ENCODE measurements at places on chromosomes 7 and 10.

DNA sequence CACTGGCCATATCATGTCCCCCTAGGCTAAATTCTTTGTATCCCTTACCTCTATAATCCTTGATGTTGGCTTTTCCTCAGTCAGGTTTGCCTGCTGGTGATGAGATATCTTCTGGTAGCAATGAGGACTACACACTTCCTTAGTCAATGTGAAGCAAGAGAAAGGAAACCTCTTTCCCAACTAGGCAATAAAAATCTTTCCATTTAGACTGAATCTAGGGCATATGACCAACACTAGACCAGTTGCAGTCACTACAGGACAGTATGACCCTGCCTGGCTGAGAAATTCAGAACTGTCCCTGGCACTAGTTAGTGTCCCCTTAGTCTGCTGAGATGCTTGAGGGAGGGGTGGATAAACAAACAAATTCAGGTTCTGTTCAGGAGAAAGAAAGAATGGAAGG is 142.6 kb downstream of the RNLS start:
- no peak for DNase-seq

- no peak for DNase-seq
Measured at GRCh38 chr10:398954-399353, 263.7 kb downstream of the ZMYND11 start.

GRCh38 chr10:96588060-96588554 is 1.3 kb upstream of the TM9SF3 start:
- peak; percentile 55 for DNase-seq

- DNase-seq = no peak
Measured at GRCh38 chr7:5514440-5515035, 90.9 kb upstream of the TNRC18 start.

- DNase-seq = no peak
Measured at GRCh38 chr10:71063401-71063800, 149.0 kb upstream of the UNC5B start.

DNA sequence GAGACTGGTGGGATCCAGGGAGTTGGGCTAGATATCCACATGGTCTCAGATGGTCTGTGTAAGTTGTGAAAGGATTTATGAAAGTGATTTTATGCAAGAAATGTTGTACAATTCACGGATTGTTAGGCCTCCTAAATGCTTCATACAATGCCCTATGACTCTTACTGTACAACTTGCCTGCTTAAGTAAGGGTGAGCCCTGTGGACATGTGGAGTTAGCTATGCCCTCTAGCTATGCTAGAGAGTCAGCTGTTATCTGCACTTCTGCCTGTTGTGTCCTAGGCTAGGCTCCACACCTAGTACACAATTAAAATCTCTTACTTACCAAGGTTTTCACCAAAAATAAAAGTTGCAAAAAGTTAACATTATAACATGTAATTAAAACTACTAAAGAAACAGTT is 1.7 kb upstream of the CFAP43 start:
- no peak for DNase-seq

GRCh38 chr7:18356191-18356645 is 139.3 kb upstream of the HDAC9 start:
- DNase-seq = peak; percentile 15

DNA sequence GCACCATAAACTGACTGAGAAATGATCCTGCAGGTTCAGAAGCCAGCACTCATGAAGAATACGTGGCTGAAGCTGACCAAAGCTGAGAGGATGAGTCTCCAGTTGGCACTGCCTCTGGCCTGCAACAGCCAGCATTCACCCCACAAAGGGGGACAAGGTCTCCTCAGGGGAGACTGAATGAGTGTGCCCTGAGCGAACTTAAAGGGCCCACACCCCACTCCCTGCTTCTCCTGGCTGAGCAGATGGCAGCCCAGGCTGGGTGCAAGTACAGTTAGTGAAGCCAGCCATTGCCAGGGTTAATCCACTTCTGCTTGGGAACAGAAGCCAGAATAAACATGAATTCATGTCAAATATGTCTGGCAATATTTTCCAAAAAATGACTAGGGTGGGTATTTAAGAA is 98.1 kb downstream of the PPP1R17 start:
- no peak for DNase-seq

- DNase-seq = no peak
Measured at GRCh38 chr10:113590581-113590980, 37.7 kb downstream of the HABP2 start.

- no peak for DNase-seq
Measured at GRCh38 chr7:23539494-23539907, 7.7 kb upstream of the TRA2A start.

DNA sequence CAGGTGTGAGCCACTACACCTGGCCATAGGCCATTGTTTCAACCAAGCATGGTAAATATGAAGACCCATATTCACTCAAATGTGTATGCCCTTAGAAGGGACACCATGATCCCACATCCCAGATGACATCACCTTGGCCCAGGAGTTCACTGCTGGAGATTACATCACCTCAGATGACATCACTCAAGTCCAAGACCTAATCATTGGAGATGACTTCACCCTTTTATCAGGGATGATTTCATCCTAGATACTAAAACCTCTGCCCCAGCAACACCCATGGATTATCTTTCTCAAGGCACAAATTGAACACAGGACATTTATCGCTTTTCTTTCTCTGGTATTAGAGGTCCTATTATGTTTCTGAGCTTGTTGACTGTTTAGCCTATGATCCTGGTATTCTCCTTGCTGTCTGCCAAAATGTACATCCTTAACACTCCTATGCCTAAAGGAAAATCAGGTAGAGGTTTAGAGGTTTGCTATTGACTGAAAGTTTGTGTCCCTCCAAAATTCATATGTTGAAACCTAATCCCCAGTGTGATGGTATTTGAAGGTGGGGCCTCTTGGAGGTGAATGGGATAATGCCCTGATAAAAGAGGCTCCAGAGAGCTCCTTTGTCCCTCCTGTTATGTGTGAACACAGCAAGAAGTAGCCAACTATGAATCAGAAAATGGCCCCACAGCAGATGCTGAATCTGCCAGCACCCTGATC is 9.8 kb upstream of the CYP2C18 start:
- DNase-seq = peak; percentile 9

DNA sequence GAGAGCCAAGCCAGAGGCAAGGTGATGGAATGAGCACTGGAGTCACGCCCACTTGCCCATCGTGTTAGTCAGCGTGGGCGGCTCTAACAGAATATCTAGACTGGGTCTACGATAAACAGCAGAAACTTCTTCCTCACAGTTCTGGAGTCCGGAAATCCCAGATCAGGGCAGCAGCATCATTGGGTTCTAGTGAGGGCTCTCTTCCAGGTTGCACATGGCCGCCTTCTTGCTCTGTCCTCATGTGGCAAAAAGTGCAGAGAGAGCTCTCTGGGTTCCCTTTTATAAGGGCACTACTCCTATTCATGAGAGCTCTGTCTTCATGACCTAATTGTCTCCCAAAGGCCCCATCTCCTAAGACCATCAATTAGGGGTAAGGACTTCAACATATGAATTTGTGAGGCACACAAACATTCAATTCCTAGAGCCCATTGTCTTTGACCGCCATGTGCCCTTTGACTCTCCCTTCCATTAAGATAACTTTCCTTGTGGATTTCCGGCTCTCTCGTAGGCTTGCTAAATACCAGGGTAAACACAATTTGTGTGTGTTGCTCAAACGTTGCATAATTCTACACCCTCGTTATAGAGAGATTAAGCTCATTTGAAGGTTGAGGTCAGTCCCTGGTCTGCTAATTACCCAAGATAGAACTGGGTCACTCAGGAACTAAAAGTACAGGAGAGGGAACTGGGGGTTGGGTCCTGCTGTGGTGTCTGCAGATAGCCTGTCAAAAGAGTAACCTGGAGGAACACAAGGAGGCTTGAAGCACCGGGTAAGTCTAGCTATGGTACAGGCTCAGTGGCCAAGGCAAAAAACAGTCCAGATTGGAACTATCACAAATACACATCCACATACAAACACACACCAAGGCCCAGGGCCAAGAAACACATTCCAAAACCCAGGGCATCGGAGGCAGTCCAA is 28.7 kb upstream of the USP6NL start:
- DNase-seq = no peak

- DNase-seq = peak; percentile 62
Measured at GRCh38 chr7:33841705-33842129, 63.6 kb upstream of the BMPER start.

- DNase-seq = no peak
Measured at GRCh38 chr7:49692516-49692915, 80.9 kb upstream of the VWC2 start.

- DNase-seq = no peak
Measured at GRCh38 chr10:111523016-111523415, 446.2 kb downstream of the ADRA2A start.

GRCh38 chr7:25261545-25262140 is 33.4 kb upstream of the NPVF start:
- DNase-seq = no peak

DNA sequence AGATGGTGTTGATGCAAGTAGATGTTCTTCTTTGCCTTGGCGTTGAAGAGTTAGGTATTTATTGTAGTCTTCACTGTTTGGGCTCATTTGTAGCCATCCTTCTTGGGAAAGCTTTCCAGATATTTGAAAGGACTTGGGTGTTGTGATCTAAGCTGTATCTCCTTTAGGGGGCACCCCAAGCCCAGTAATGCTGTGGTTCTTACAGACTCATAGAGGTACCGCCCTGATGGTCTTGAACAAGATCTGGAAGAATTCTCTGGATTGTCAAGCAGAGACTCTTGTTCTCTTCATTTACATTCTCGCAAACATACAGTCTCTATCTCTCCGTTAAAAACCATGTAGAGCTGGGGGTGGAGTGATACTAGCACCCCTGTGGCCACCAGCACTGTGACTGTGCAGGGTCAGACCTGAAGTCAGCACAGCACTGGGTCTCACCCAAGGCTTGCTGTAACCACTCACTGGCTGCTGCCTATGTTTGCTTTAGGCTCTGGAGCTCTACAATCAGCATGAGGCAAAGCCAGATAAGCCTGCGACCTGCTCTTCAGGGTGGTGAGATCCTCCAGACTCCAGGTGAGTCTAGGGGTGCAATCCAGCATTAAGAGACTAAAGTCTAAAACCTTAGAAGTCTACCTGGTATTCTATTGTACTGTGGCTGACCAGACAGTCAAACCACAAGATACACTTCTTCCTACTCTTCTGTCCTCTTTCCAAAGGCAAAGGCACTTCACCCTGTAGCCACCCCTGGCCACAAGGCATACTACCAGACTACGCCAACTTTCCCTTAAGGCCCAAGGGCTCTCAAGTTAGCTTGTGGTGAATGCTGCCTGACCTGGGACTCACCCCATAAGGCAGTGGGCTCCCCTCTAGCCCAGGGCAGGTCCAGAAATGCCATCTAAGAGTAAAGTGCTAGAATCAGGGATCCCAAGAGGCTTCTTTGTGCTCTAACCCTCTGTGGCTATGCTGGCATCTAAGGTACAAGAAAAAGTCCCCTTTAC is 209.7 kb upstream of the TMEM196 start:
- no peak for DNase-seq

- DNase-seq = peak; percentile 46
Measured at GRCh38 chr7:32036557-32036956, 33.6 kb downstream of the PDE1C start.

GRCh38 chr7:106375499-106375898 is 90.7 kb upstream of the NAMPT start:
- no peak for DNase-seq

DNA sequence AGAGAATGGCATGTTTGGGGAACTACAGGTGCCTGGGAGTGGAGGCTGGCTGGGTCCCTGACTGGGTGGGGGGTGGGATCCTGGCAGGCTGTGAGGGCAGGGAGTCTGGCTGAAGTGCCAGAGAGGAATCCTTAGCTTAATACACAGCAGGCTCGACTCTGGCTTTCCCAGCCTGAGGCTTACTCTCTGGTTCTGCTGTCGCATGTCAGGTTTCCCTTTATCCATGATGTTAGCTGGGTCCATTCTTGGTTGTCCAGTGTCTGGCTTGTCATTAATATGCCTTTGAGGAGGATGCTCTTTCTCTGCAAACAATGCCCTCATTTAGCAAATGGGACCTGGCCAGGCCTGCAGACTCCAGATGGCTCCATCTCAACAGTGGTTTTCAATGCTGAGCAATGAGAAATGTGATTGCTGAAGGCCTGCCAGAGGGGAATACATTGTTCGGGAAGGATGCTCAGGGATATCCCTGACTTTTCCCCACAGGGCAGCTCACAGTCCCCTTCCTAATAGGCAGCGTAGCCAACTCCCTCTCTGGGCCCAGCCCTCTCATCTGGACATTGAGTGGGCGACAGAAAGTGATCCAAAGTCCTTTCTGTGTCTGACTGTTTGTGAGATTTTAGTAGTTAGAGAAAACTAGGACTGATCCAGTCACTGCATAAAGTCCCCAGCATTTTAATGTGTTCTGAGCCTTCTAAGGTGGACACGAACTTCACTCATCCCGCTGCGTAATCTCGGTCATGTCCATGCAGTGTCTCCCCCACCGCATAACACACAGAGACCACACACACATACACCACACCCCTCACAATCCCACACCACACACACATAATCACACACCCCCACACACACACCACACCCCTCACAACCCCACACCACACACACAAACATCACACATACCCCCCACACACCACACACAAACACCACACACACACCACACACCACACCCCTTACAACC is 124.9 kb downstream of the ANLN start:
- DNase-seq = no peak

DNA sequence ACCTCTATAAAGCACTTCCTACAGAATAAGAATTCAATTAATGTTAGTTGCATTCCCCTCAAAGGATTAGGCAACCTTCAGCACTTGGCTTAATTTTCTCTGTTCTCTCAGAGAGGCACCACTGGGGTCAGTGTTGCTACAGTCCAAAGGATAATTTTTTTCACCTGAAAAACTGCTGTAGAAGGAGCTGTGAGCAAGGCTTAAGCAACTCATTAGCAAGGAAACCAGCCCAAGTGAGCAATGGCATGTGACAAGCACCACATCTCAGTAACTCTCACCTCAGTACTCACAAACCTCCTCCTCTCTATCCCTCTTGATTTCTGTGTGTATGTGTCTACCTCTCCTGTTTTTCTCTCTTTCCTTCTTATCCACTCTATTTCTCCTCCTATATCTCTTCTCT is 55.9 kb downstream of the DGKI start:
- DNase-seq = peak; percentile 14

DNA sequence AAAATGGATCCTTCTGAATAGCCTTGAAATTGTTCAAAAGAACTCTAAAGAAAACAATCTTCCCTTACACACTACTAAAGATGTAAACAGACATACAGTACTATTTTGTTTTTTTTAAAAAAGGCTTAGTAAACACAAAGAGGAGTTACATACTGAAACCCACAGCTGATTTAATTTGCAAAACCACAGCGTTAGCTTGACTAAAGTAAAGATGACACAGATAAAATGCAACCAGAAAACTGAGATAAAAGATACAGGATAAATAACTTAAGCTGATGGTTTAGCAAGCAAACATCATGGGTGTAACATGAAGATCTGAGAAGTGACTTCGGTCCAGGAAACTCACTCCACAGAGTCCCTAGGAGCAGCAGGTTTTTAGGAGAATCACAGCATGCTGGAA is 21.8 kb downstream of the PRKCQ start:
- DNase-seq = no peak

- DNase-seq = no peak
Measured at GRCh38 chr7:107981466-107981865, 21.5 kb downstream of the LAMB1 start.

- DNase-seq = no peak
Measured at GRCh38 chr7:128366300-128366699, 4.8 kb upstream of the PRRT4 start.

- no peak for DNase-seq
Measured at GRCh38 chr7:69656890-69657289, 58.6 kb downstream of the AUTS2 start.

- DNase-seq = peak; percentile 55
Measured at GRCh38 chr7:66859794-66860645, 61.0 kb upstream of the TMEM248 start.

GRCh38 chr10:111265341-111265740 is 188.5 kb downstream of the ADRA2A start:
- no peak for DNase-seq

GRCh38 chr10:86113983-86114382 is 252.6 kb downstream of the GRID1 start:
- DNase-seq = no peak
